ENCODE measurements at places on chromosomes 5 and 9.
A peak's percentile ranks its signal among the peaks of the same experiment; 100 is the strongest.

DNA sequence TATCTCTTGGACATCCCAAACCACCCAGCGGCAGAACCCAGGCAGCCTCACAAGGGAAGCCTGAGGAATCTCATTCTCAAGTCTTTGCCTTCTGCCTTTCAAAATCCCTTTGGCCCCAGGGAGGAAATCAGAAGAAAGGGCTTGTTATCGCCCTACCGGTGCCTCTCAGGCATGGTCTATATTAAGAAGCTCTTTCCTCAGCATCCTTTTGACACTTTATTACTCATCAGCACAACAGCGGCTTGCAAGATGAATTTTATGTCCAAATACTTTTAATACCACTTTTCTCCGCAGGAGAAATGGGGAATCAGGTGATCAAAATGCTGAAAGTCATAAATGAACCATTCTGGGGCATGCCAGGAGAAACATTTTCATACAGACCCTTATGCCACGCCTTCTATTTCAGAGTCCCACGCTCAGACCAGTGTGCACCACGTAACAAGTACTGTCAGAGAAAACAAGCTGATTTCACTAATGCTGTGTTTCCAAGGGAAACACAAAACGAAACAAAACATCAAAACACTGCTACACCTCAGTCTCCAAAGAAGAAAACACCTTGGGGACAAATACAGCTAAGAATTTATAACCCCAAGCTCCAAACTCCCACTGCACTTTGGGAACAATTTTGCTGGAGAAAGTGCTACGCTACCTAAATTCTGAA, 30.0 kb downstream of the RAPGEF1 start:
- DNase-seq = no peak

DNA sequence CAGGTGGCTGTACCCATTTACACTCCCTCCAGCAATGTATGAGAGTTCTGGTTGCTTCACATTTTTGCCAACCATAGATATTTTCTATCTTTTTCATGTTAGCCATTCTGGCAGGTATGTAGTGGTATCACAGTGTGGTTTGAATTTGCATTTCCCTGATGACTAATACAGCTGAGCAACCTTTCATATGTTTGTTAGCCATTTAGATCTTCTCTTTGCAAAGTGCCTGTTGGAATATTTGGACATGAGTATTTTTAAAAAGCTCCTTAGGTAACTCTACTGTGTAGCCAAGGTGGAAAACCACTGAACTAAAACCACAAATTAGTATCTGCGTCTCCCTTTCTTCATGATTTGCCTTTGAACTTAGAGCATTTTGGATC, 31.9 kb downstream of the IRF1 start:
- no peak for DNase-seq

- DNase-seq = peak; percentile 45
These were observed 6.1 kb downstream of the IRX4 start for GRCh38 chr5:1876660-1877064.

DNA sequence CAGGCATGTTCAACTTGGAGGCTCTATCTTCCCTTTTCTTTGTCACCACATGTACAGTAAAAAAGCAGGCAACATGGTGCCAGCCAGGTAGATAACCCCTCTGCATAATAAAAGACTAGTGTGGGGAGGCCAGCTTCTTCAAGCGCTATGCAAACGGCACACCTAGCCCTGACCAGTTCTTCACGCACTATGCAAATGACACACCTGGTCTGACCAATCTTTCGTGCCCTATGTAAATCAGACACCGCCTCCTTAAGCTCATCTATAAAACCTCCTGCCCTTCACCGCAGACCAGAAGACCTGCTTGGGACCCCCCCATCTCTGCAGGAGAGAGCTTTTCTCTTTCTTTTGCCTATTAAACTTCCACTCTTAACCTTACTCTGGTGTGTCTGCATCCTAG, 28.1 kb upstream of the UGCG start:
- DNase-seq = no peak

- DNase-seq = no peak
These were observed 59.9 kb downstream of the CAVIN4 start for GRCh38 chr9:100637787-100638186.

- no peak for DNase-seq
These were observed 6.6 kb downstream of the PFDN1 start for GRCh38 chr5:140296289-140296688.

DNA sequence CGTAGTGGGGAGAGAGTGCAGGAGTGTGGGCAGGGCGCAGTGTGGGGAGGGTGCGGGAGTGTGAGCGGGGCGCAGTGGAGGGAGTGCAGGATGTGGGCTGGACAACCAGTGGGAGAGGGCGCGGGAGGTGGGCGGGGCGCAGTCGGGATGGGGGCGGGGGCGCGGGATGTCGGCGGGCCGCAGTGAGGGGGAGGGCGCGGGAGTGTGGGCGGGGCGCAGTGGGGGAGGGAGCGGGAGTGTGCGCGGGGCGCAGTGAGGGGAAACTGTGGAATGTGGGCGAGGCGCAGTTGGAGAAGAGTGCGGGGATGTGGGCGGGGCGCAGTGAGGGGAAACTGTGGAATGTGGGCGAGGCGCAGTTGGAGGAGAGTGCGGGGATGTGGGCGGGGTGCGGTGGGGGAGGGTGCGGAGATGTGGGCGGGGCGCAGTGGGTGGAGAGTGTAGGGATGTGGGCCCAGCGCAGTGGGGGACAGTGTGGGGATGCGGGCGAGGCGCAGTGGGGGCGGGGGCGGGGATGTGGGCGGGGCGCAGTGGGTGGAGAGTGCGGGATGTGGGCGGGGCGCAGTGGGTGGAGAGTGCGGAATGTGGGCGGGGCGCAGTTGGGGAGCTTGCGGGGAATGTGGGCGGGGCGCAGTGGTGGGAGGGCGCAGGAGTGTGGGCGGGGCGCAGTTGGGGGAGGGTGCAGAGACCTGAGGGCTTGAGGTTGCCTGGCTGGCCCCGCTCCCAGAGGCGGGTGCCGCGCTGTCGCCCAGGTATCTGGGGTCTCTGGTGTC, at the start of gene NXNL2:
Gene NXNL2 (plus strand): TSS at position 723 of the 770 bp plus-strand sequence. CDS start 257 bp downstream, outside the sequence.
- peak; percentile 10 for DNase-seq

DNA sequence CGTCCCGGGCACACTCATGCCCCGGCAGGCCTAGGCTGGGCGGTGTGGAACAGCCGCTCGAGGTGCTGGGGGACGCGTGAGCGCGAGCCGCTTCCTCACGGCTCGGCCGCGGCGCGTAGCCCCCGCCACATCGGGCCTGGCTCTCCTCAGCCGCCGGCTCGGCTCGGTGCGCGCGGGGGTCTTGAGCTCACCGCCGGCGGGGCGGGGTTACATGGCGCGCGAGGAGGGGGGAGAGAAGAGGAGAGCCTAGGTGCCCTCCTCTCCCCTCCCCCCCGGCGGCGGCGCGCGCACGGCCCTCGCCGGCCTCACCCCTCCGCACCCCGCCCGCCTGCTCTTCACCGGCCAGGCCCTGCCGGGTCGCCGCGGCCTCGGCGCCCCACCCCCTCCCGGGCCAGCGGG, 7.7 kb downstream of the RANBP6 start:
- DNase-seq = no peak

DNA sequence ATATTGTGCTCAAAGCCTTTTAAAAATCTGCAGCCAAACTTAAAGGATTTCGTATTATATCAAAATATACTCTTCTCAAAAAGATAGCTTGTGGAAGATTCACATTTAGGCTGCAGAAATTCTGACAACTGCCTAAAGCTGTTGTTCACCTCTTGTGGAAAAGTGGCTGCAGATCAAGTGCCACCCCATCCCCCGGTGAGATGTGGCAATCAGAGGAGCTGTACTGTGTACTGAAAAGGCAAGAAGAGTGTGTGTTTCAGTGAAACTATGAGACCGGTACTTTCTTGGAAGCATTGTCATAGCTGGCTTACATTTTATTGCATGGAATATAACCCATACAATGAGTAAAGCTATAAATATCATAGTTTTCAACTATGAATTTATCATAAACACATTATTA, 64.3 kb downstream of the CDH18 start:
- DNase-seq = no peak

DNA sequence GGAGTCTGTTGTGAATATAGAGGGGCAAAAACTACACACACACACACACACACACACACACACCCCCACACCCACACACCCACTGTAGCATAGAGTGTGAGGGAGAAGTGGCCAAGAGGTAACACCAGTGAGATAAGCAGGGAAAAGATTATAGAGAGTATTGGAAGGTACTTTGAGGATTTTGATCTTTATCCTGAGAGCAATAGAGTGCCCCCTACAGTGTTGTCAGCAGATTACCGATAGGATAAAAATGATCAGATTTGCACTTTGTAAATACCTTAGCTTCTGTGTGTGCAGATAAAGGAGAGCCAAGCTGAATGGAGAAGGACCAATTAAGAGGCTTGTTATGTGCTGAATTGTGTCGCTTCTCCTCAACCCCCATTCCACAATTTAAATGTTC, 32.3 kb downstream of the ERCC6L2 start:
- no peak for DNase-seq

DNA sequence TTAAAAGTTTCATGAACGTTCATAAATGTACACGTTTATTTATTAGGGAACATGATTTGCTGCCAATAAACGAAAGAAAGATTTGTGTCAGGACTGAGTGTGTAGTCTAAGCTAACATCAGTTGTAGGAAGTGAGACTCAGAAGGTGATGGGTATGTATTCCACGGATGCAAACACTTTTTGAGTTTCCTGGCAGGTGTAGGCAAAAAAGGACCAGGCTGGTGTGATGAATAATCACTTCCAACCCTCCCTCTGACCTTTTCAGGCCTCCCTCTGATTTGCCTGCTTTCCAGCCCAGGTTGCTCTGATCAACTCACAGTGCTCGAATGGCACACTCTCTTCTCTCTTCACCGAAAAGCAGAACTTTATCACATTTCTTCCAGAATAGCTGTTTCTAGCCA, 51.8 kb downstream of the BASP1 start:
- DNase-seq = no peak

DNA sequence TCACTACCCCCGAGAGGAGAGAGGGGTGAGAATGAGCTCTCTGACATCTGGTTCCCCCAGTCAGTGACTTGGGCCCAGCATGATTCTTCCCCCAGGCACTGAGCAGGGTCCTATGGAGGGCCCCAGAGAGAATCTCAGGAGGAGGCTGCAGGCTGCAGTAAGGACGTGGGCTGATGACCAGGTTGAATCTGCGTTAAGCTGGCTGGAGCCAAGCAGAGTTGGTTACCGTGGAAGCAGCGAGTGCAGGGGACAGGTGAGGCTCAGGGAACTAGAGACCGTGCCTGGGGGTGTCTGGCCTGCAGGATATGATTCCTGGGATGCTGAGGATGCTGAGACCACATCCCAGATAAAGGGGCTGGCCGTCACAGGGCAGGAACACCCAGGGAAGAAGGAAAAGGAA, 314.3 kb upstream of the IRX1 start:
- DNase-seq = no peak

DNA sequence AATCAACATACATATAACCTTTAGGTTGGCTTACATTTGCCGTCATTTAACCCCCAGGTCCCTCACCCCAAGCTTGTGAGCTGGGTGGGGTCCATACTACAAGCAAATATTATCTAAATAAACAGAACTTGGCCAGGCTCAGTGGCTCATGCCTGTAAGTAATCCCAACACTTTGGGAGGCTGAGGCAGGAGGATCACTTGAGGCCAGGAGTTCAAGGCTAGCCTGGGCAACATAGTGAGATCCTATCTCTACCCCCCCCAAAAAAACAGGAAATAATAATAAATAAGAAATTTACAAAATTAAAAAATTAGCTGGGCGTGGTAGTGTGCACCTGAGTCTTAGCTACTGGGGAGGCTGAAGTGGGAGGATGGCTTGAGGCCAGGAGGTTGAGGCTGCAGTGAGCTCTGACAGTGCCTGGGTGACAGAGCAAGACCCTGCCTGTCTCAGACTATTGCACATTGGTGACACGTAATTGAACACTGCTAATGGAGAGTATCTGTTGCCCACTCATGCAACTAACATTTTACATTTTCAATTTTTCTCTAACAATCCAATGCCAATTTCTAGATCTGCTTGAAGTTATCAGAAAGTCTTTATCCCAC, 18.9 kb downstream of the FNBP1 start:
- DNase-seq = no peak
